ENCODE measurements at places on chromosomes 3 and 15. TPM values are rescaled to one million over a fixed set of nuclear protein-coding genes. Genes with fewer than 3 reads are reported as not detected.

DNA sequence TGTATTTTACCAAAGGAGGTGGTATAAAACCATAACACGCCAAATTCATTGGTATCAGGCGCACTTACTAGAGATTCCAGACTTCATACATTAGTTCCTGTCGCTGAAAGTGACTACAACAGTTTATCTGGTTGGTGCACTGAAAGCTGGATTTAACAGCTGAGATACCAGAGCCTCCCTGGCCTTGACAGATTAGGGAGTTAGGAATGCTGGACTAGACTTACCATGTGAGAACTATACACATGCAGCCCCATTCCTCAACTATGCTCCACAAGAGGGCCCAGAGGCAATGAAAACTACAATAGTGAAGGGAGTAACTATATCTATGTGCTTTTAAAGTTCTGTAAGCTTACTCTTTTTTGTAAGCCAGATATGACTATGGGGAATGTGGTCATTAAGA lies 174.4 kb downstream of the STAG1 start:
- DNase-seq = no peak
- no peak overlapping the region for H3K4me3 ChIP-seq
- H3K36me3 ChIP-seq = peaks cover 14% of the 10 kb centered on the region
- no peak overlapping the region for H3K27ac ChIP-seq

- H3K4me1 ChIP-seq = no peaks in the 10 kb centered on the region
- no peak overlapping the region for H3K4me3 ChIP-seq
- no peak for DNase-seq
- H3K36me3 ChIP-seq = no peaks in the 10 kb centered on the region
Measured at GRCh38 chr3:193520738-193521137, 34.0 kb downstream of the ATP13A4 start.

Gene MASP1
- total RNA-seq = not detected

DNA sequence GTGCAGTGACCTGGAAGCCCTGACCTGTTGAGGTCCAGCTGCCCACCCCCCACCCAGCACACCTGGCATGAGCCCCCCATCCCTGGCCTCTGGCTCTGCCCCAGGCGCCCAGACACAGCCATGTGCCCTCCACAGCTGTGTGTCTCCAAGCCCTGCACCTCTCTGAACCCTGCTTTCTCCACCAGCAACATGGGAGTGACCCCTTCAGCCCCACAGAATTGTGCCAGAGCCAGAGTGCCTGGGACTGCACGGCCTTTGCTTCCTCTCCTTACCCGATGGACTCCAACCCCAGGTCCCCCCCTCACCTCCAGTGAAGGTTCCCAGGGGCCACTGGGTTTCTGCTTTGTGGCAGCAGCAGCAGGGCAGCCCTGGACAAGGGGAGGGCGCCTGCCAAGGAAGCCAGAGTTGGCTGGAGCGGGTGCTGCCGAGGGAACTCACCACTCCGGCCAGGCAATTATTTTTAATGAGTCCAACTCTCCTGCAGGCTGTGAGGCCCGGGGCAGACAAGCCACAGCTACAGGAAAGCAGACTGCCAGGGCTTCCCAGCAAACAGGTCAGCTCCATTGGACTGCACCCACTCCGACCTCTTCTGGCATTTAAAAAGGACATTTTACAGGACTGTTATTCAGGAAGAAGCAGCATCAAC lies 24.1 kb downstream of the PRR20G start:
- no peaks in the 10 kb centered on the region for H3K36me3 ChIP-seq
- peak; percentile 31 for DNase-seq
- no peaks in the 10 kb centered on the region for H3K4me1 ChIP-seq
- no peak overlapping the region for H3K4me3 ChIP-seq
- H3K27ac ChIP-seq = no peak overlapping the region
- H3K27me3 ChIP-seq = no peaks in the 10 kb centered on the region

DNA sequence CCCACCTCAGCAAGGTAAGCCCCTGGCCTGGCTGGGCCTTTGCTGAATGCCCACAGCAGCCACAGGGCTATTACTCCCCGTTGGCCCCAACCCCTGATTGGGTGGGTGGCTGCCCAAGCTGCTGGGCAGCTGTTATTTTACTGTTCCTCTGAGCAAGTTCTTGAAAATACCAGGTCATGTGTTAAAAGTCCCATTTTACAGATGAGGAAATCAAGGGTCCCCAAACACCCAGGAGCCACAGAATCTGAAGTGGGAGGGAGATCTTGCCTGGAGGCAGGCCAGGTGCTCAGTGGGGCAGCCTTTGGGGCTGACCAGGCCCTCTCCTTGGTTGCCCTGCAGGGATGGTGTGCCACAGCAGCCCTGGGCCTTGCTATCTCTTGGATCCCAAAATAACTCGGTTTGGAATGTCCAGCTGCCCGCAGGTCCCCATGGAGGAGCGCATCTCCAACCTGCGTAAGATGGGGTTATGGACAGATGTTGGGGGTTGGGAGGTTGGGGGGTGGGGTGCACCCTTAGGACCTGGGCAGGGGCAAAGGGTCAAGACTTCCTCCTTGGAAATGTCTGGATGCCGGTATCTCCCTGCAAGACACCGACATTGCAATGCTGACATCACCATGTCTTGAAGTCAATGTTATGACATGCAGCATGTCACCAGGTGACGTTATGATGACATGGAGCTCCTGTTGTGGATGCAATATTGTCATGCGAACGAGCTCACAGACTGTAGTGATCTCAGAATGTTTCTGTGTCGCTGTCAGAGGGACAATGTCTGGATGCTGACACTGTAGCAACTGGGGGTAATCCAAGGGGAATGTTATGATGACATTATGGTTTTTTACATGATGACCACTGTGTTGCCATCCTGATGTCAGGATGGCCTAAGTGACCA lies 13.3 kb upstream of the CSPG4 start:
- DNase-seq = no peak
- H3K27me3 ChIP-seq = peaks cover 15% of the 10 kb centered on the region
- H3K4me3 ChIP-seq = no peak overlapping the region
- H3K36me3 ChIP-seq = no peaks in the 10 kb centered on the region
- H3K27ac ChIP-seq = no peak overlapping the region

Gene NT5DC2
- 38.7 TPM for total RNA-seq

GRCh38 chr15:60423537-60423936 lies 25.8 kb upstream of the ANXA2 start:
- peaks cover 20% of the 10 kb centered on the region for H3K36me3 ChIP-seq
- no peak for DNase-seq
- no peak overlapping the region for H3K4me3 ChIP-seq
- H3K4me1 ChIP-seq = peaks cover 1% of the 10 kb centered on the region
- no peaks in the 10 kb centered on the region for H3K27me3 ChIP-seq

DNA sequence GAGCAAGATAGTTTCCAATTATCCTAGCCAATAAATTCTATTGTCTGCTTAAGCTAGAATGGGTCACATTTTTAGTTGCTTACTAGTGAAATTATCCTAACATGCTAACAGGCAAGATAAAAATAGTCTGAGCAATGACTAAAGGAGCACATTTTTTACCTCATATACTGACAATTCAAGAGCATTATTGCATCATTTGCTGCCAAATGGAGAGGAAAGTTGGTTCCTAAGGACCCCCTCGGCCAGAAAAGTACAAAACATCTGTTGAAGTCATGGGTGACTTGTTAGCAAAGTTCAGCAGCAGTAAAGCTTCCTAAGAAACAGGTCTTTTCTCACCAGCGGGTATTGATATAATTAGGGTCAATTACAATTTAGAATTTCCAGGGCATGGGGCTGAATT lies 1001.0 kb downstream of the FHIT start:
- no peaks in the 10 kb centered on the region for H3K4me1 ChIP-seq
- H3K27me3 ChIP-seq = peaks cover 3% of the 10 kb centered on the region
- H3K4me3 ChIP-seq = no peak overlapping the region
- no peak overlapping the region for H3K27ac ChIP-seq
- DNase-seq = no peak

DNA sequence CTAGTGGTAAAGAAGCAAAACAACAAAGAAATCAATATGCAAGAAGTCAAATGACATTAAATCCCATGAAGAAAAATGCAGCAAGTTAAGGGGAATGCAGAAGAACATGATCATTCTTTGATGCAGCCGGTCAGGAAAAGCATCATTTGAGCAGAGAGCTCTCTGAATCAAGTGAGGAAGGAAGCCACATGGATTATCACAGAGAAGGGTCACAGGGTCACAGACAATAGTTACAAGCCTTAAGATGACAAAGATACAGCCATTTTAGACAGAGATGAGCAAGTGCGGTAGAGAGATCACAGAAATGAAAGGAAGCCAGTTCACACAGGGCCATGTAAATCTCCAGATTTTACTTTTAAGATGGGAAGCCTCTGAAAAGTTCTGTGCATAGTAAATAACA lies 43.9 kb downstream of the UBE3A start:
- no peak for DNase-seq
- H3K4me1 ChIP-seq = peaks cover 3% of the 10 kb centered on the region
- H3K36me3 ChIP-seq = peaks cover 50% of the 10 kb centered on the region
- H3K27me3 ChIP-seq = no peaks in the 10 kb centered on the region

DNA sequence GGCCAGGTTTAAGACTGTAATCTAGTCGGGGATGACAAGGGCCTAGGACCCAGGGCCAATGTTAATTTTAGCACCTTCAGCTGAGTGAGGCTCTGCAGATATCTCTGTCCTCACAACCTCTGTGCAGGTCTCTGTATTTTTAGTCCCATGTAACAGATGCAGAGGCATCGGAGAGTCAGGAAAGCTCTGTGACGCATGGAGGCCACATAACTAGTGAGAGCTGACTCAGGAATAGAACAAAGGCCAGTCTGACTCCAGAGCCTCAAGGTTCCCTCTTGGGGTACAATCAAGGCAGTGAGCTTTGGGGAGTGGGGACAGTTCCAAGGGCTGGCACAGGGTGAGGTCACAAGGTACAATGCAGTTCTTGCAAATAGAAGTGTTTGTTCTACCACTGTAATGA lies 31.0 kb downstream of the FSTL1 start:
- peaks cover 26% of the 10 kb centered on the region for H3K4me1 ChIP-seq
- peaks cover 16% of the 10 kb centered on the region for H3K27me3 ChIP-seq
- H3K27ac ChIP-seq = no peak overlapping the region
- no peak overlapping the region for H3K4me3 ChIP-seq
- no peak for DNase-seq
- H3K36me3 ChIP-seq = no peaks in the 10 kb centered on the region

DNA sequence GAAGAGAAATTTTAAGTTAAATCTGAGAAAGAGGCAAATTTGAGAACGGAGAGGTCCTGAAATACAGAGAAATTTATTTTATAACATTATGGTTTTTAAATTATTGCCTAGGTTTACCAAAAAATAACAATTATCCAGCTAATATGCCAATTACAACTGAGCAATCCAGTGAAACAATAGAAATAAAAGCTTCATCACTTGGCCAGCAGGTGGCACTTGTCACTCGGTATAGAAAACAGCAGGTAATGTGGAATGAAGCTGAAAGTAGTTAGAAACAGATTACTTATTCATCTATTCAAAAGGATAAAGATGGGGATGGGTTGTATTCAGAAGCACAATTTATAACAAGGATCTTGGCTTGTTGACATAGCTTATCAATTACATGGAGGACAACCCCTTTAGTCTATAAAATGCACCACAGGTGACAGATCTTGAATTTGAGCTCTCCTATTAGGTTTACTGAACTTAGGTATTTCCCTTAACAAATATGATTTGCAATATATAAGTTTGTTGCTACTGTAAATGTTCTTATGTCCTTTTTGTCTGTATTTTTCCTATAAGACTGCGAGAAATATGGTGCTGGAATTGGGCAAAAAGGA lies 70.1 kb upstream of the GUCA1C start:
- no peaks in the 10 kb centered on the region for H3K27me3 ChIP-seq
- H3K36me3 ChIP-seq = no peaks in the 10 kb centered on the region

Gene CKMT1B
- total RNA-seq = not detected

Gene NME9
- total RNA-seq = not detected

- H3K27me3 ChIP-seq = no peaks in the 10 kb centered on the region
- H3K4me1 ChIP-seq = peaks cover 41% of the 10 kb centered on the region
- H3K36me3 ChIP-seq = peaks cover 37% of the 10 kb centered on the region
- H3K27ac ChIP-seq = peak overlapping the region; percentile 89
- H3K4me3 ChIP-seq = no peak overlapping the region
- no peak for DNase-seq
Measured at GRCh38 chr3:53103397-53104296, 26.6 kb downstream of the RFT1 start.

Measured in activated CD8-positive, alpha-beta memory T cell treated with anti-CD3 and anti-CD28 coated beads, Interleukin-2, amount 10 ng/mL, durations not matched to agents 7 days and 5 days (primary cell).